ENCODE measurements at places on chromosomes 7 and 10.

DNA sequence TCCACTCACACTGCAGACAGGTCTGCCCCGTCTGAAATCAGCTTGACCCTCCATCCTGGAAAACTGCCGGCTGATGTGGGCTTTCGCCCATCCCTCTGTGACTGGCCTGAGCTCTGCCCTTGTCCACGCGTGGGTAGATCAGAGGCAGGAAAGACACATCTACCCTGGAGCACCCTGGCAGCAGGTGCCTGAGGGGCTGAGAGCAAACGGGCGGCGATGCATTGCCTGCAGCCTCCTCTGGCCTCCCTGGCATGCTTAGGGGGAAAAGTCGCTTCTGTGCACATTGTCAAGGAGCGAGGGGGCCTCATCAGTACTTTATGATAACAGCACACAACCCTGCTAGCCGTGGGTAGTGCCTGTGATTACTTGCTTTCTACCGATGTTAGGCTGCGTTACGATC lies 109.4 kb downstream of the ADARB2 start:
- DNase-seq, result no peak

DNA sequence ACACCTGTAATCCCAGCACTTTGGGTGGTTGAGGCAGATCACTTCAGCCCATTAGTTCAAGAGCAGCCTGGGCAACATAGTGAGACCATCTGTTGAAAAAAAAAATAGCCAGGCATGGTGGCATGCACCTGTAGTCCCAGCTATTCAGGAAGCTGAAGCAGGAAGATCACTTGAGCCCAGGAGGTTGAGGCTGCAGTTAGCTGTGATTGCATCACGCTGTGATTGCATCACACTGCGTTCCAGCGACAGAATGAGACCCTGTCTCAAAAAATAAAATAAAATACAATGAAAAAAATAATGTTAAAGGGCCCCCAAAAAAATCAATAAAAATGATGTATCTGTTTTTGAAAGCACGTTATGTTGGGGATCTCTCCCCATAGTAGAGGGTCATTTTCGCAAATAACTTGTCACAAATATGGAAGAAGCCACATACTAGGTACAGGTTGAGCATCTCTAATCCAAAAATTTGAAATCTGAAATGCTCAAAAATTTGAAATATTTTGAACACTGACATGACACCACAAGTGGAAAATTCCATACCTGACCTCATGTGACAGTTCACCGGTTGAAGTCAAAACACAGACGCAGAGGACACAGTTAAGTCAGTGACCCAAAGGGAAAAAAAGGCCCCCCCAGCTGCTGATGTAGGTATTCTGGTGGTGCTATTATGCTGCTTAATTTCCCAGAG lies 9.5 kb downstream of the CISD1 start:
- DNase-seq, result no peak

GRCh38 chr7:101754424-101755159 lies 62.8 kb upstream of the CUX1 start:
- no peak for DNase-seq

DNA sequence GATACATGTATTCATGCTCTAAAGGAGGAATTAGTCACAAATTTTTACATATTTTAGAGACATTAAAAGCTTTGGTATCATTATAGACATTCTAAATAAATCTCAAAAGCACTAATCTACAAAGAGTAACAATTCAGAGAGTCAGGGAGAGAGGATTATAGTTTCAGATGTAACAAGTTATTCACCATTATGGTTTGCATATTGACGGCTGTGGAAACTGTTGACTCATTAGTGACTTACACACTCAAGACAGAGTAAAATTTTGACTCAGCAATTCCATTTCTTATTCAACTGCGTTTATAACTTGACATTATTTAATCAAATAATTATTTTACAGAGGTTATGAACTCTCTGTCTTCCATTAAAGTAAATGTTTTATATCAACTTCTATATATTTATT lies 95.4 kb upstream of the SEMA3C start:
- DNase-seq, result no peak

DNA sequence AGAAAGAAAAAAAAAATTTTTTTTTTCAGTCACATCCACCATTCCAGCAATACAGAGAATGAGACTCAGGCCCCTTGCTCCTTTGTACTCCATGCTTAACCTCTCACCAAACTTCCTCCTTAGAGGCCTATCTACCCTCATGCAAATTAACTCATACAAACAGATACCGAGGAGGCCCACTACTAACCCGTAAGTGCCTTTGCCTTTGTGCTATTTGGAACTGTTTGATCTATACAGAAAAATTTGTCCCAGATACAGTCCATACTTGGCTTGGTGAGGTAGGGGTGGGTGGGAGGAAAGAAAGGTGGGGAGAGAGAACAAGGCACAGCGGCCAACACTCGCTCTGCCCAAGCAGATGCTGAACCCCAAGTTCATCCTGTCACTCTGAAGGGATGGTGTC lies 87.8 kb upstream of the DUSP5 start:
- no peak for DNase-seq

- DNase-seq, result no peak
Observed at GRCh38 chr10:69464801-69465401, 13.6 kb downstream of the TSPAN15 start.

DNA sequence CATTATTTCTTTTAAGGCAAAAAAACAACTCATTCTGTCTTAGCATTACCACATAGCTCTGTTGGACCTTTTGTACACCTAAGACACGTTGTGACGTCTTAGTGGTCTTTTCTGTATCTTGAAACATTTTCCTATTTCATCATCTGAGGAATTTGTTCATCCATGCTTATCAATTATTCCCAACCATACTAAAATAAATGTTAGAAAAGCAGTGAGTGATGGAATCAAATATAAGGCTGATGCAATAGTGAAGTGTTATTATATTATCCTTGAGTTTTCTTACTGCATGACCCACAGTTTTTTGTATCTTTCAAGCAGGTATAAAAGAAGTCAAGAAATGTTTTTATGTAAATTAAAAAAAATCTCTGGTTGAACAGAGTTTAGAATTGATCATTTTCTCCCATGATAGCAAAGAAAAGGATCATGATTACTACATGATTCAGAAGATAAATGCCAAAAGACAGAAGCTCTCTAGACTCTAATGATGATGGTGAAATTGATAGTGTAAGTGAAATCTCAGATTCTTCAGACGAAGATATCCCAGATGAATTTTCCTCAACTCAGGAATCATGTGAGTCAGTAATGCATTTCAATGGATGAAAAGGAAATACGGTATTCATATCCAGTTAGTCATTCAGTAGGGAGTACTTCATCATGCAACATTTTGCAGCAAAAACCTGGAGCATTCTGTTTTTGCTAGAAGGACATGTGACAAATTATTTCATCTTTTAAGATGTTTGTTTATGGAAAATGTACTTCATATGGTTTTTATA lies 51.4 kb downstream of the CELF2 start:
- no peak for DNase-seq

GRCh38 chr10:42990016-42990720 lies 86.7 kb upstream of the RET start:
- no peak for DNase-seq

DNA sequence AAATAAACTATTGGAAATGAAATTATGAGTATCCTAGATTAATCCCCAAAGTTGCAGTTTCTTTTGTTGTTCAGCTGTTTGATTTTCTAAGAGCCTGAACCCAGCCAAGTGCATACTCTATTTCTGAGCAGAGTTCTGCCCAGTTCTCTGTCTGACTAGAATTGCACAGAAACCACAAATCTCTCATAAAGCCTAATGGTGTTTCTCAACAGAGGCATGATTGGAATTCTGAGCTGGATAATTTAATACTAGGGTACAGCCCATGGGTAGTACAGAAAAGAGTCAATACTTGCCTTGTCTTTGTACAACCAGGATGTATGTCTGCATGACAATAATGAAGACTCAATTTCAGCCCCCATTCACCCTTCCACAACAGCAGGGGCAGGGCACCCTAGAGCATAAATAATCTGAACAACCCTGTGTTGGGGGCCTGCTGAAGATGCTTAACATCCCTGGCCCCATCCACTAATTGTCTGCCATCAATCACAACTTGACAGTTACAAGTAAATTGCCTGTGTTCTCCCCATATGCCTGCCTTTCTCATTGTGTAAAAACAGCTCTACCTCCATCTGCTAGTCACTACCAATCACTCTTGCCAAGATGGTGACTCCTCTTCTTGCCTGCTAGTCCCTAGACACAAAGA lies 114.4 kb downstream of the NPSR1 start:
- no peak for DNase-seq

DNA sequence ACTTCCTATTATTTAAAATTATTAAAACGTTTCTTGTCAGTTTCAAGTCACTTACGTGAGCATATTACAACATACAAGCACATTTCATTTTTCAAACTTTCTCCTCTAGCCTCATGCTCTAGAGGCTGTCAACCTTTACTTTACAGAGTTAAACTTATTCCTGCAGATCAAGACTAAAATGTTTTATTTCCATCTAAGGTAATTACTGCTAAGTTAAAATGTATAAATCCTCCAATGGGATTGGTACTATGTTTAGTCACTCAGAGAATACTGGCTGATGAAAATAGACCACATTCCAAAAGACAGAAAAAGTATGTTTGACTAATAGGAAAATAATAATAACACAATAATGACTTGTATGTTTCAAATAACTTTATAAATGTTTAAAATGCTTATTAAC lies 8.4 kb upstream of the TRDMT1 start:
- DNase-seq, result no peak

DNA sequence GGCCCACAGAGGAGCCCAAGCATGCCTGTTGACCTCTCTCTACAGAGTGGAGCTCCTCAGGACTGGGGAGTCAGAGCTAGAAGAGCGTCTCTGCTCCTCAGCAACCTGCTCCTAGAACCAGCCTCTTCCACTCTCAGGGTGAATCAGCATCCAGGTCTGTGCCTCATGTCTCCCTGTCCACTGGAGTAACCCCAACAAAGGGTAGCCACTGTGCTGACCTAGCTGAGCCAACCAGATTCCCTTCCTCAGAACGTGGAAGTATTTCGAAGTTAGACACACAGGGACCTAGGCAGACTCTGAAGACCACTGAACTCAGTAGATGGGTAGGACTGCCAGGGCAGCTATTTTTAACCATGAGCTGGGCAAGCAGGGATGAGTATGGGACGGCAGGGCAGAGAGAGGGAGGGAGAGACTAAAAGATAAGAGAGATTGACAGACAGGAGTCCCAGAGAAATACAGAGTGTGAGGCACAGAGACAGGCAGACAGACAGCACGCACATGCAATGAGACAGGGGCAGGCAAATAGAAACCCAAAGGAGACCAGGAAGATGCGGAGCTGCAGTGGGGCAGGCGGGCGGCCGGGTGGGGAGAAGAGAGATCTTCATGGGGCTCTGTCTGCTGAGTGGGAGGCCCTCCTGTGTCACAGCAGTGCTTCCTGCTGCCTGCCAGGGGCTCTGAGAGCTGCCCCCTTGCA lies 56.7 kb downstream of the OSBPL3 start:
- no peak for DNase-seq

GRCh38 chr7:142413280-142414000 lies 155.6 kb upstream of the PRSS58 start:
- no peak for DNase-seq

DNA sequence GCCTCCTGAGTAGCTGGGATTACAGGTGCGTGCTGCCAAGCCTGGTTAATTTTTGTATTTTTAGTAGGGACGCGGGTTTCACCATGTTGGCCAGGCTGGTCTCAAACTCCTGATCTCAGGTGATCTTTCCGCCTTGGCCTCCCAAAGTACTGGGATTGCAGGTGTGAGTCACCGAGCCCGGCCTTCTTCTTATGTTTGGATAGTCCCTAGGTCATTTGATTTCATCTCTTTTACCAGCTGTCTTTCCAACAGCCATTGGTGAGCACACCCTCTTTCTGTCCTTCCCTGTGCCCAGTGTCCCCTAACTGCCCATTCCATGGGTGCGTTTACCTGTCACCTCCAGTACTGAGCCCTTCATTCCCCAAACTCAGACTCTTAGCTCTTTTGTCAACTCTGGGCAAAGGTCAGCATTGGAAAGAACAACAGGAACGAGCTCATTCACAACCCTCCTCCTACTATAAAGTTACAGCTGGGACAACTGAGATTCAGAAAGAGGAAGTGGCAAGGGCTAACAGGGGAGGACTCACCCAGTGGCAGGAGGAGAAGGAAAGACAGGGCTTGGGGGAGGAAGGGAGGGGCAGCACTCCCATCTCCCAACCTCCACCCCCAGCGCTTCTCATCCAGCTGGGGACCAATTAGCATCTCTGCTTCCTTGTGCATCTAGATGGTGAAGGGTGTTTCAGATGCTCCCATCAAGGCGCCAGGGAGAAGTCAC lies 5.6 kb downstream of the SSC4D start:
- no peak for DNase-seq

GRCh38 chr10:79445977-79446757 lies 743 bp upstream of the ZCCHC24 start:
- no peak for DNase-seq

DNA sequence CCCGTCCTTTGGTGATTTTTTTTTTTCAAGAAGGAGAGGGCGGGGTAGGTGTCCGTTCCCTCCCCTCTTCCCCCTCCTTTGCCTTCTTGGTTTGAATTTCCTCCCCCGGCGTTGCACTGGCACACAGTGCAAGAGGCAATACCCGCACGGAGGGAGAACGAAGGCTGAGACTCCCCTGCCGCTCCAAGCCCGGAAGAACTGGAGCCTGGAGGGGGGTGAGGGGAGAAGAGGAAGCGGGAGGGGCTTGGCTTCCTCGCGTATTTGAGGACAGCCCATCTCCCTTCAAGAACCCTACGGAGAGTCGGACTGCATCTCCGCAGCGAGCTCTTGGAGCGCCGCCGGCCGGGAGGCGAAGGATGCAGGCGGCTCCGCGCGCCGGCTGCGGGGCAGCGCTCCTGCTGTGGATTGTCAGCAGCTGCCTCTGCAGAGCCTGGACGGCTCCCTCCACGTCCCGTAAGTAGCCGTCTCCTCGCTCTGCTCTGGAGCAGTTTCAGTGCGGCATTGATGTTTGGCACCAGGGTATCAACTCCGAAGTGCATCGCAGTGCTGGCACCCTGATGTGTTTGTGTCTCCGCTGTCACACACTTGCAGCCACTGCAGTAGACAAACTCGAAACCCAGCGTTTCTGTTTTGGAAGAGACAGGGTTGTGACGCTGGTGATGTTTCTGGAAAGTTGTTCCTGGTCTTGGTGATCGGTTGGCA lies at the start of gene CNTNAP2:
Gene CNTNAP2, plus strand, starts transcription at position 281 of the 702 bp plus-strand sequence. Its CDS starts 76 bp downstream, at position 357.
- no peak for DNase-seq

- DNase-seq, result no peak
Observed at GRCh38 chr7:24825381-24825794, 68.1 kb upstream of the GSDME start.

GRCh38 chr7:14596421-14596820 lies 306.1 kb downstream of the DGKB start:
- no peak for DNase-seq

DNA sequence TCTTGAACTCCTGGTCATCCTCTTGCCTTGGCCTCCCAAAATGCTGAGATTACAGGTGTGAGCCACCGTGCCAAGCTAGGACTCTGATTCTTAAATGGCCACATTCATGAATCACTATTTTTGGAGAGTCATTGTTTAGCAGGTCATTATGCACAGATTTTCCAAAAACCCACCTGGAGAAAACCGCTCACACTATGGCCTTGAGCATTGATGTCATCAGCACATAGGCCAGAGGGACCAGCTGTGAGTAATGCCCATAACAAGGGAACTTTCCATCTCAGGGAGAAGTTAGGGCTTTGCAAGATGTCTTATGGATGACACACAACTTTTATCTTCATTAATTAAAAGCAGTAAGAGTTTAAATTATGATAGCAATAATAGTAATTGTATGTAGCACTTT lies 86.4 kb upstream of the KIF5B start:
- DNase-seq, result no peak
